Stimulated activated CD4-positive, alpha-beta T cell treated with anti-CD3 and anti-CD28 coated beads, Interleukin-4, amount 100 ng/mL, for 1 hour (primary cell): ENCODE measurements at places on chromosomes 1 and 21.

- DNase-seq, result no peak
These were observed 98.1 kb upstream of the ADGRL4 start for GRCh38 chr1:79104617-79105016.

GRCh38 chr1:115729756-115730155 lies 38.8 kb downstream of the CASQ2 start:
- no peak for DNase-seq

GRCh38 chr1:1351511-1352427 lies 2.6 kb upstream of the DVL1 start:
- DNase-seq, result no peak

DNA sequence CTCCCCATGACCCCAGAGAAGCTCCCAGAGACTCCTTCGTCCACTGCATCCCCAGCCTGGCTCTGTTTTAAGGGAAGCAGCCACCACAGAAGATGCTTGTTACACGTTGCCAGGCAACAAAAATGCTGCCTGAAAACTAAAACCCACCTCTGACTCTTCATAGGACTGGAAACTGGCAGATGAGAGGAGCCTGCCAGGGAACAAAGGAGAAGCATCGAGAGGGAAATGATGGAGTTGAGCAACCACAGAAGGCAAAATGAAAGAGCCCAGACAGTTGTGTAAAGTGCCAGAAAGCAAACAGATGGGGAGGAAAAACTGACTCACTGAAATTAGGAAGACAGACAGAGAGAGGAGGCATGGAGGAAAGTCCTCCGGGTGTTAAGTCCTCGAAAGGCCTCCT lies 118.4 kb downstream of the KCNN3 start:
- DNase-seq, result no peak

- no peak for DNase-seq
These were observed 22.1 kb upstream of the MX1 start for GRCh38 chr21:41403966-41404365.
